H9 (cell line): ENCODE measurements at places on chromosomes 1 and 21.
A peak's percentile ranks its signal among the peaks of the same experiment; 100 is the strongest.

DNA sequence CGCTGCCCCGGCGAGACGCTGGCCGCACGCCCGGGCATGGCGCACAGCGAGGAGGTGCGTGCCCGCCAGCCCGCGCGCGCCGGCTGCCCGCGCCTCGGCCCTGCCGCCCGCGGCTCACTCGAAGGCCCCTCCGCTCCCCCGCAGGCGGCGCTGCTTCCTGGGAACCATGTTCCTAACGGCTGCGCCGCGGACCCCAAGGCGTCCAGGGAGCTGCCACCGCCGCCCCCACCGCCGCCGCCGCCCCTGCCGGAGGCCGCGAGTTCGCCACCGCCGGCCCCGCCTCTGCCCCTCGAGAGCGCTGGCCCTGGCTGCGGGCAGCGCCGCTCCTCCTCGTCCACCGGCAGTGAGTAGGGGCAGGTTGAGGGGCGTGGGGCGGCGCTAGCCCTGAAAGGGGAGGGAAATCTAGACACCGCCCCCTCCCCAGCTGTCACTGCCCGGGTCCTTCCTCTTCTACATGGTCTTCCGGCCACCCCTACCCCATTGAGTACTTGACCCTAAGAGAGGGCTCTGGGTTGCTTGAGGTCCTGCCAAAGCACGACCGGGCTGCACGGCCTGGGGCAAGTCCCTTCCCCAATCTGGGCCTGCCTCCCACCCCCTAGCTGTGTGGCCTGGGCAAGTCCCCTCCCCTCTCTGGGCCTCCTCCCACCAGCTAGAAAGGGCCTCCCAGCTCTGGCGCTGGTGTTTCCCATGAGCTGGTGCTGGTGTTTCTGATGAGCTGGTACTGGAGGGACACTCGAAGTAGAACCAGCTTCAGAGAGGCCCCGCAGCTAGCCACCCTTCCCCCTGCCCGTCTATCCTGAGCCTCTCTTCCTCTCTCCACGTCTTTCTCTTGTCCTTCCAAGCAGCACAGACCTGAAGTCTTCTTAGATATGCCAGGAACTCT is 17.0 kb downstream of the TNFRSF25 start:
- peak; percentile 80 for DNase-seq

DNA sequence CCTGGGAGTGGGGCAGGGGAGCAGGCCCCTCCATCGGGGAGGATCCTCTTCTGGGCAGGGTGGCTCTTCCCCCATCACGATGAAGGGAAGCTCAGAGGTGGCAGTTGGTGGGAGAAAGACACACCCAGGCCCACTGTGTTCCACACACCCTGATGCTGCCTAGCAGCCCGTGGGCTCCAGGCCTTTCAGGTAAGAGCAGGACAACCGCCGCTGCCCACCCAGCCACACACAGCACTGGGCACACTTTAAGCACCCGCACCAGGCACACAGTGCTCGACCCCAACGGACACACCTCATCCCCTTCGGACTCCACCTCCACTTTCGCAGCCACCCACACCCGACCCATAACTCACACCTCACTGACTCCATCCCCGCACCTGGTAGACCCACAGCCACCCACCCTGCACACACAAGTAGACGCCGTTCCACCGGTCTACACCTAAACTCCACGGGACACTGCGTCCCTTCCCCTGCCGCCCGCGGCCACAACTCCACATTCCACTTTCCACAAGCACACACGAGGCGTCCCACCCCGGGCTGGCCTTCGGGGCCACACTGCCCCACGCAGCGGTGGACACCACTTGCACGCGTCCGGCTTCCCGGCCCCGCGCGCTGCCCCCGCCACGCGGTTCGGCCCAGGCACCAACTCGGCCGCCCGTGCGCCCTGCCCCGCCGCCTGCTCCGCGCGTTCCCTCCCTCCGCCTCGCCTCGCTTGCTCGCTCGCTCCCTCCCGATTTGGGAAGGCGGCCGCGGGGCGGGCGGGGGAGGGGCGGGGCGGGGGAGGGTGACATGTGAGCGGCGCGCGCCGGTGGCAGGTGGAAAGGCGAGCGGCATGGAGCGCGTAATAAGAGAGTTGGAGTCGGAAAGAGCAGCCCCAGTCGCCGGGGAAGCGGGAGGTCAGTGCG is at the start of gene KCNQ4:
Gene KCNQ4 (plus strand): TSS at position 787 of the 905 bp plus-strand sequence. CDS start 307 bp downstream, outside the sequence.
- DNase-seq: peak; percentile 73

DNA sequence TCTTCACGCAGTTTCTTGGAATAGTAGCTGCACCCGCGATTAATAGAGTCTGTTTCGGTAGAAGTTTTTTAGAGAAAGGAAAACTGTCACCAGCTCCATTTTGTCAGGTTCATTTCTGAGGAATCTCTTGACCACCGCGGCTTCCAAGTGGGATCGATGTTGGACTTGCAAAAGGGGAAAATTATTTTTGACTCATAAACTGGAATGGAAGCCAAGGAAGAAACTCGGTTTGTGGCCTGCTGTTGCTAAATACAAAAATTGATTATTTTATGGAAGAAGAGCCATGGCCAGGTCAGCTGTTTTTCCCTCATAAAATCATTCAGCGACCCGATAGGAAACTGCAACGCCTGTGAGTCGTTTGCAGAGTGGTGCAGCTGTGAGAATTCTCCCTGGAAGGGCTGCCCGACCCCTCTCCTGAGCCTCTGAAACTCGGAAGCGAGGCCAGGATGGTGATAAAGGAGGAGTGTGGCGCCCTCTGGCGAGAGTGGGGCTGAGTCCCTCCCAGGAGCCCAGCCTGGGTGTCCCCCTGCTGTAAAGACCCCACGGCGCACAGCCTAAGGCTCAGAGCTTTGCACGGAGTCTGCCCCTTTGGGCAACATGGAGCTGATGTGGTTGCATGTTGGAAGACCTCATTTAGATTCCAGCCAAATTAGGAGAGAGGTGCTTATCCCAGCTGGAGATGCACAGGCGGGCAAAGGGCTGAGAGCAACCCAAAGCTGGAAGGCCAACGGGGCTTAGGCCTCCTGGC is 83.6 kb upstream of the SLC25A33 start:
- DNase-seq: peak; percentile 92

DNA sequence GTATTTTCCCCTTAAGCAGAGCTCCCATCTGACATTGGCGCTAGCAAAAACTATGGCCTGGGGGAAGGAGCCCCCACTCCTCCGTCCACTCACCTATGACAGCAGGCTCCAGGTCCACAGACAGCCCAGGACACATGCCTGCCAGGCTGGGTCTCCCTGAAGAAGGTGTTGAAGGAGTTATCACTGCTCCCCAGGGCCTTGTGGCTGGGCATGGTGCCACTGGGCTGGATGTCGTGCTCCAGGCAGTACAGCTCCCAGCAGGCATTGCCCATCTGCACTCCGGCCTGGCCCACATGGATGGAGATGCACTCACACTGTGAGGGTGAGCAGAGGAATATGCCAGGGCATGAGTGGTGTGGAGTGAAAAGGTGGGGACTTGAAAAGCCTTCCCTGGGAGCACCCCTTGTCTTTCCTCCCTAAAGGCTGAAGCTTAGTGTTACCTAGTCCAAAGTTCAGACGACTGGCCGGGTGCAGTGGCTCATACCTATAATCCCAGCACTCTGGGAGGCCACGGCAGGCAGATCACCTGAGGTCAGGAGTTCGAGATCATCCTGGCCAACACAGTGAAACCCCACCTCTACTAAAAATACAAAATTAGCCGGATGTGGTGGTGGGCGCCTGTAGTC is 30.0 kb downstream of the RABIF start:
- DNase-seq: no peak

GRCh38 chr1:77744576-77744975 is 15.1 kb downstream of the USP33 start:
- DNase-seq: no peak

DNA sequence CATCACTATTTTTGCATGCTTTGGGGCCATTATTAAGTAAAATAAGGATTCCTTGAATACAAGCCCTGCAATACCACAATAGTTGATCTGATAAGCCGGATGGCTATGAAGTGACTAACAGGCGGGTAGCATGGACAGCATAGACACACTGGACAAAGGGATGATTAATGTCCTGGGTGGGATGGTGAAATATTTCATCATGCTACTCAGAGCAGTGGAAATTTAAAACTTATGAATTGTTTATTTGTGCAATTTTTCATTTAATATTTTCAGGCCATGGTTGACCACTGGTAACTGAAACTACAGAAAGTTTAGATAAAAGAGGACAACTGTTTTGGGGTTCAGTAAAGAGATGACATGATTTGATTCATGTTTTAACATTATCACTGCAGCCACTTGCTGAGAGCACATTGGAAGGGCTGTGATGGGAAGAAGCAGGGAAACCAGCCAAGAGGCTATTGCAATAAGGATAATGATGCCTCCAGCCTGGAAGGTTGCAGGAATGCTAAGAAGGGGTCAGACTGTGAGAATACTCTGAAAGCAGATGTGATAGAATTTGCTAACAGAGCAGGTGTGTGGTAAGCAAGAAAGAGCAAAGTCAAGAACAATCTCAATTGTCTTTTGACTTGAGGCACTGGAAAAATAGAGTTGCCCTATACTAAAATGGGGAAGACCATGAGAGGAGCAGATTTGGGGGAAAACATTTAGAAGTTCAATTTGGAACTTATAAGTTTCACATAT is 62.5 kb upstream of the TNFSF4 start:
- DNase-seq: no peak

GRCh38 chr1:14616632-14617396 is 18.3 kb downstream of the KAZN start:
- DNase-seq: no peak

- no peak for DNase-seq
Measured at GRCh38 chr1:221376286-221376685, 365.6 kb downstream of the DUSP10 start.

GRCh38 chr1:223654083-223654482 is 11.4 kb downstream of the CAPN8 start:
- DNase-seq: no peak

- no peak for DNase-seq
Measured at GRCh38 chr21:27323331-27323730, 356.4 kb upstream of the ADAMTS5 start.

- no peak for DNase-seq
Measured at GRCh38 chr1:57157818-57158603, 192.2 kb upstream of the C8B start.

DNA sequence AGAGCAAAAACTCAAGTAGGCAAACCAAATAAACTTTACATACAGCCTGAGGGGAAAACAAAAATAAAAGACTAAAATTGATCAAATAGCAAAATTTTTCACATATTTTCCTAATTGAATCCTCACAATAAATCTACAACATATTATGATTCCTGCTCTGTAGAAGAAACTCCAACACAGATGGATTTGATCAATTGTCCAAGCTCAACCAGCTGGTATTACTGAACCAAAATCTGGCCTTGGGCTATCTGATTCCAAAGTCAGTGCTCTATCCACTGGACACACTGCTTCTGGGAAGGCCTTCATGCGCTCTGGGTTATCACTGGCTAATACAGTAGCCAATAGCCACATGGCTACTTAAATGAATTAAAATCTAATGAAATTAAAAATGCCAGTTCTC is 39.3 kb downstream of the PCNX2 start:
- DNase-seq: no peak
